ENCODE measurements at places on chromosomes 11 and 22. TPM values are rescaled to one million over a fixed set of nuclear protein-coding genes. Genes with fewer than 3 reads are reported as not detected.

The DCHS1 gene
- polyA plus RNA-seq, result 17.1 TPM

The THAP12 gene
- 50.2 TPM for polyA plus RNA-seq

The LRRC4C gene
- polyA plus RNA-seq, result 3.9 TPM

GRCh38 chr11:112903340-112903739 lies 57.9 kb upstream of the NCAM1 start:
- DNase-seq, result no peak

The RBMXL2 gene
- polyA plus RNA-seq, result 0.45 TPM

The MRPL23 gene
- polyA plus RNA-seq, result 70.2 TPM

GRCh38 chr11:46912526-46913150 lies 5.7 kb downstream of the LRP4 start:
- DNase-seq, result no peak

- no peak for DNase-seq
Observed at GRCh38 chr11:84218318-84218717, 932.2 kb upstream of the CCDC90B start.
